ENCODE measurements at places on chromosomes 6 and 20.

DNA sequence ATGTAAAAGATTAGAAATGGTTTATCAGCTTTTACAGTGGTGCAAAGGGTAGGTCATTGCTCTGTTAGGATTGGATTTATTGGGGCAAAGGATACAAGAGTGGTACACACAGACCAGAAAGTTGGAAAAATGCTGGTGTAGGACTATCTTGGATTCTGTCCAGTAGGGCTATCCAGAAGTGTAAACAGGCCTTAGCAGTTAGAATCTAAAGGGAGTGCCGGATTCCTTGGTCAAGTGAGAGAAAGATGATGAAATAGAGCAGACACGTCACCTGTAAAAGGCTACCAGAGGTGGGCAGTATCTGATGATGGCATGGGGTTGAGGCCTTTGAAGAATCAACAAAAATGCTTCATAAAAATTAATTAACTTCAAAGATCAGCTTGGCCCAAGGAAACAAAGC, 975.9 kb downstream of the KIF16B start:
- DNase-seq, result no peak

GRCh38 chr6:99344289-99344688, 5.2 kb downstream of the FAXC start:
- DNase-seq, result no peak

GRCh38 chr20:19465536-19465935, 253.1 kb downstream of the SLC24A3 start:
- DNase-seq, result no peak

GRCh38 chr6:123527406-123527805, 109.3 kb downstream of the TRDN start:
- no peak for DNase-seq

- no peak for DNase-seq
Measured at GRCh38 chr6:157937916-157938315, 43.7 kb upstream of the SYNJ2 start.

All from stimulated activated CD8-positive, alpha-beta memory T cell treated with anti-CD3 and anti-CD28 coated beads, Interleukin-15, amount 100 ng/mL, for 4 hours (primary cell).